Adrenal gland (tissue), 19 donors: ENCODE measurements at places on chromosomes 2 and 18. TPM values are rescaled to one million over a fixed set of nuclear protein-coding genes. Genes with fewer than 3 reads are reported as not detected.

DNA sequence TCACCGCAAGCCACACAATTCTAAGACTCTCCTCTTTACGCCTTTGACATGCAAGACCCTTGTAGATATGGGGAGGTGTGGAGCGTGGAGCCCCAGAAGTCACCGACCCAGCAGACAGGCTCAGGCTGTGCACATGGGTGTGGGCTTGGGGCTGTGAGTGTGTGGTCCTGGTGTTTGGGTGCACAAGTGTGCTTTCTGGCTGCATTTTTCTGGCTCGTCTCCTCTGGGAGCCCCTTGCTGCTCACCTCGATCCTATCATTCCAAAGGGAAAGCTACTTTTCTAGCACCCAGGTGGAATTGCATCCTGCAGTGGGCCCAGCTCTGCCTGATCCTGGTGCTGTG, 143.0 kb downstream of the ACOXL start:
- no peak for DNase-seq

GRCh38 chr2:100260712-100261620, 61.3 kb downstream of the LONRF2 start:
- peak; percentile 85 for DNase-seq

DNA sequence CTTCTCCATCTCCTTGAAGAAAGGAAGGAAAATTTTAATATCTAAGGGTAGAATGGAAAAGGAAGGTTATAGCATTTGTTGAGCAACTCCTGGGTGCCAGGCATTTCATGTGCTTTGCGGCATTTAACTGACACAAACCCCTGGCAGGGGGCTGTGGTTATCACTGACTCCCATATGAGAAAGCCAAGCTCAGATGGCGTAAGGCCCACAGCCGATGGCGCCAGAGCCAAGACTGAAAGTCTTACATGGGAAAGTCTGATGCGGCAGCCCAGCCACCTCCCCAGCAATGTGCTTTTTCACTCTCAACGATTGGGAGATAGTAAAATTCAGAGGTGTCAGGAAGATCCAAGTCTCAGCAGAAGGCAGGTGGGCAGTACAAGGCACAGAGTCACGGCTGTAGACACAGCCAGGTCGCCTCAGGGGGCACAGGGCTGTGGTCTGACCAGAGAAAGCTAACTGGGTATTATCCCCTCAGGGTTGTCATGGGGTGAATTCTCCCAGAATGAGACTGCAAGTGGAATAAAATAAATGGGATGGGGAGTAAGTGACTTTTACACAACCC, 324.2 kb upstream of the NCKAP5 start:
- no peak for DNase-seq

DNA sequence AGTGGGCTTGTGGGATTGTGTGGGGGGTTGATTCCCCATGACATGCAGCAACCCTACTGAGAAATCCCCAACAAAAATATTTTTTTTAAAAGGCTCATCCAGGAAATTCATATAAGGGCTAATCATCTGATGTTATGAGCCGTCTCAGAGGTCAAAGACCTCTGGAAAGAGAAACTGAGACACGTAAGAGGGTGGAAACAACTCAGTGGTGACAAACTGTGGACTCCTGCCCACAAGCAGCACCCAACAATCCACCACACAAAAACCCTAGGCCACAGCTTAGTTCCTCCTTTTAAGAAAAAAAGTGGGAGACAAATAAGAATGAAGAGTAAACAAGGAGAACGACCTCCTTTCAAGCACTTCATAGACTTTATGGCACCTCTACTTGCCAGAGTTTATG, 1096.1 kb upstream of the NRXN1 start:
- DNase-seq: no peak

DNA sequence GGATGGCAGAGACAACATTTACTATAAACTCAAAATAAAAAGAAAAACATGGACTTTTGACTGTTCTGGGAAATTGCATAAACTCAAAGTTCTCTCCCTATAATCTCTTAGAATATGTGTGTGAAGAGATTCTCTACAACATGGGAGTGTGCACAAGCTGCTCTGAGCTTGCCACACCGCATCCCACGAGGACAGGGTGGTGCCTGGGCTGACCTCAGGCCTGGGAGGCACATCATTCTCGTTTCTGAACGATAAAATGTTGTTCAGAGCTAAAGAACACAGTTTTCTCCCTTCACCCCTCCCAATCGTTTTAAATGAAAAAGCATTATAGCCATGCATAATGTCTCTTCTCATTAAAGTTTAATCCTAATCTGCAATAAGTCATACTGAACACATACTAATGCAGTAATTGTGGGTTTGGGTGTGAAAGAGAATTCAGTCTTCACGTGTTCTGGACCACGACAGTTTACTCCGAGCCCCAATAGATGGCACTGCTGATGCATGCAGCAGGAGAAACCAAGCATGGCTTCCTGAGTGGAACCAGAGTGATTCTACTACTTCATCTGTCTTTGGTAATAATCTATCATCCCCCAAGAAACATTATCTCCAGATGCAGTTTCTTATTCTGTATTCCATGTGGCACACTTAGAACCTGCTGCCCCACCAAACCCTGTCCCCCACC, 46.9 kb upstream of the LAMA1 start:
- peak; percentile 14 for DNase-seq

GRCh38 chr2:85419009-85419675, 628 bp downstream of the SH2D6 start:
- no peak for DNase-seq

GRCh38 chr18:79608069-79608468, 71.5 kb upstream of the CTDP1 start:
- peak; percentile 5 for DNase-seq

DNA sequence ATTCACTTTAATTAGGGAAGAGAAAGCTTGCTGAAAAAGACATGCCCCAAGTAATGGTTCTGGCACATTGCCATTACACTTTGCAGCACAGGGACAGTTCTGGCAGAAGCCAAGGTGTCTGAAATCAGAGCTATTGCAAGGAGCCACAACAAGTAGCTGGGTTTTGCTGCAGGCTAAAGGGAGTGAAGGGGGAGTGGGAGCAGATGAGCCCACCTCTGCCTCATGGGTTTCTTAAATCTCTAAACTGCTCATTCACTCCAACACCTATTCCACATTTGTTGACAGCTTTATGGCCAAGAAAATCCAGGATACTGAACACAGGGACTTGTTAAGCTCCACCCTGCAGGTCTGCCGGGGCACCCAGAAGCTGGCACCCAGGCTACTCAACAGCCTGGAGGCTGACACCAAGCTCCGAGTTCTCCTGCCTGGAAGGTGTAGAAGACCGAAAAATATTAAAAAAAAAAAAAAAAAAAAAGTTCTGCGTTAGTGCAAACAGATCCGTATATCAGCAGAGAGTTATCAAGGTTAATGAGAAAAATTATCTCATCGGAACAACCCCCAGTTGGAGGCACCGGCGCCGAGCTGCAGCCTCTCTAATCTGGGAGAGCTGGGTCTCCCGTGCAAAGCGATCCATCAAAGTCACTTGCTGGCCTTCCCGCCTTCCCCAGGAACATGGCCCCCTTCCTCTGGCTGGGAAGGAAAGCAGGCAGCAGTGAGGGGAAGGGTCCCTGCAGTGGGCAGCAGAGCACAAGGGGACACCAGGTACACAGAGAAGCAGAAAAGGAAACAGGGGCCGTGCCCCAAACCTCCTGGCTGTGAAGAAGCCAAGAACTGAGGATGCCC, 123.7 kb downstream of the HNMT start:
- no peak for DNase-seq

DNA sequence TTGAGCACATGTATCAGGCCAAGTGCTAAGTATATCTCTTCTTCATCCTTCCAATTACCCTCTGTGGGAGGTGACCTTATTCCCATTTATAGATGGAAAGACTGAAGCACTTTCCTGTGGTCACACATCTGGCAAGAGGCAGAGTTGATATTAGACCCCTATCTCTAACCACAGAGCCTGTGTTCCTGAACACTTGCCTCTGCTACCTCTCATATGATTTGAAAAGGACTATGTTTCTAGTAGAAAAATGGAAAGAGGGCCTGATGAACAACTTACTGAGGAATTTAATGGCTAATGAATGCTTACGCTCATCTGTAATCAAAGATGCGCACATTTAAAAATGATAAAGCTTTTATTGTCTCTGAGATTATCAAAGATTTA, 46.2 kb upstream of the DYNC2LI1 start:
- DNase-seq: no peak

DNA sequence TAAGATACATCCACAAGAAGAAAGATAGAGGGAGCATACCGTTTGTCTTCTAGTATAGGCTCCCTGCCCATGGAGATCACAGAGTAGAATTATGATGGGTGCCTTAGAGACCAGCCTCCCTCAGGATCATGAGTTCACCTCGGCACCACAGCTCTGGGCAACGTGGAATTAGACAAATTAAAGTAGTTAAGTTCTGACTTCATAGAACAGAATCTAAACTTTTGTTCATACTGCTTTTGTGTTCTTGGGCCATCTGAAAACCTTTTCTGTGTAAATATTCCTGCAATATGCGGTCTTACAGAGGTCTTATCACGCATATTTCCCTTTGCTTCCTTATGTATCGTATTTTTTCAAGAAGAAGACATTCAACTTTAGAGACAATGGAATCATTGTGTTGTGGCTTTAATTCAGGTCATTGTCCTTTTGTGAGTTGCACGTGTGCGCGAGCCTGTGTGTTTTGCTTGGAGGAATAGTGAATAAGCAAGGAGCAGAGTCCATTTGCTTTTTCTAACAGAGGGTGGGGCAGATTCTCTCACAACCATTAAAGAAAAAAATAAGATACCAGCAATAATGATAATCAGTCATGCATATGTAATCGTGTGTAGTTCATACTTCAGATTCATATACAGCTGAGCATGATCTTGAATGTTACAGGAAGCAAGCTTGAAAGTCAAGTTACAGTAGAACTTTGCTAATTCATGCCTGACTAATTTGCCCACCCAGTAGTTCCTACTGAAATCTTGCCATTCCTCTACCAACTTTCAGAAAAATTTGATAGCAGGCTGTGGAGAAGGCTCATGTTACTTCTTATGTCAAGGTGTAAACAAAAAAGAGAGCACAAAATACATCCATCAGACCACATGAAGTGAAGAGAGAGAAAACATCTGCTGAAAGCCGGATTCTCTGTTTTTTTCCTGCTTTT, 243.6 kb downstream of the NEDD4L start:
- DNase-seq: no peak

- no peak for DNase-seq
These were observed 269.6 kb upstream of the CWC22 start for GRCh38 chr2:180276733-180277132.

DNA sequence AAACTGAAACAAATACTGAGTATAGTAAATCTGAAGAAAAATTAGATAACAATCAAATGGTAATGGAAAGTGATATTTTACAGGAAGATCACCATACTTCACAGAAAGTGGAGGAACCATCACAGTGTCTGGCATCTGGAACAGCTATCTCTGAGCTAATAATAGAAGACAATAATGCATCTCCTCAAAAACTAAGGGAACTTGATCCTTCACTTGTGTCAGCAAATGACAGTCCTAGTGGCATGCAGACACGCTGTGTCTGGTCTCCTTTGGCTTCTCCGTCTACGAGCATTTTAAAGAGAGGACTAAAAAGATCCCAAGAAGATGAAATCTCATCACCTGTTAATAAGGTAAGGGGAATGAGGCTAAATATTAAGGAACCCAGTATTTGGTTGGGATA, 56.1 kb downstream of the RIF1 start:
- no peak for DNase-seq

DNA sequence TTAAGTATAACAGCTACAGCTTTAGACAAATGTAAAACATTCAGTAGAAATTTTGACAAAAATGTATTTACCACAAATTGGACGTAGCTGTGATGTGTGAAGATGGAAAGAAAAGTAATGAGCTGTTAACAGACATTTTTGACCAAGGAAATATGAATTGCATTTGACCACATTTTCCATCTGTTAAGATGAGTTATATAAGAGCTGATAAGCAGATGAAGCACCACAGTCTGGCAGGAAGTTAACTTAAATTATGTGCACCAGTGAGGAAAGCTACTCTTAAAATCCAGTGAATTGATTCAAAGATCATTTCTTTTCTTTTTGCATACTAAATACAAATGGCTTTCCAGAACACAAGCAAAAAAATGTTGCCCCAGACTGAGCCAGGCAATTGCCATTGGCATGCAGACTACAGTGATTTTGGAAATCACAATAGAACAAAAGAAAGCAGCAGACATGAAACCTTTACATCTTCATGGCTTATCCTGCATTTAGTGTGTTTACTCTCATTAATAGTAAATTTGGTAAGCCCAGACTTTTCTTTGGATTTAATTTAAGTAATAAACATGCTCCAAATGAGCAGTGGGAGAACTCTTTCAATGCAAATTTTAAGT, 493.7 kb downstream of the TMX3 start:
- DNase-seq: no peak

- peak; percentile 65 for DNase-seq
These were observed at the start of gene KIF3C for GRCh38 chr2:25982273-25982967. Gene KIF3C (minus strand): TSS chr2:25982497. CDS start chr2:25981917, 580 bp downstream.

DNA sequence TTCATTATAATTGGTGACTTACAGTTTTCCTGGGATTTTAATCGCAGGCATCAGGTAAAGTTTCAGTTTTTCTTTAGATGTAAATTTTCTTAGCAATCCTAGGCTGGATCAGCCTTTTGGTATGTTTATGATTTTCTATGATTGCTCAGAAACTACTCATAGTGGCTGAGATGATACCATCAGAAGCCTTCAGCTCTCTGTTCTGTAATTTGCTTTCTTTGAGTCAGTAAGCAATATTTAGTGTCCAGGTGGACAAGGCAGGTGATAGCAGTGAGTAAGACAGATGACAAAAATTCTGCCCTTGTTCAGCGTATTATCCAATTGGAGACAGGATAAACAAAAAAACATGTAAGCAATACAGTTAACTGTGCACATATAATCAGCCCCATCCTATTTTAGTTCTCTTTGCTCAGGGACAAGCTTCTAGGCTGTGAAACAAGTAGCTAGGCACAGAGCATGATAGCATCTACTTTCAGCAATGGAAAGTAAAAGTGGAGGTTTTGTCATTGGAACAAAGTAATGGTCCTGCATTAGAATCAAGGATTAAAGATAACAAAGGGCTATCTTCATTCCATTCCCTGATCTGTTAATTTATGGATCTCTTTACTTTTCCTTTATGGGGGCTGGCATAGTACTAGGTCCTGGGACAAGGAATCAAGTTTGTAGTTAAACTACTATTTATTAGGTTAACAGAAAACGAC, 100.8 kb downstream of the EPC2 start:
- DNase-seq: no peak

GRCh38 chr2:39547811-39548719, 111.0 kb upstream of the MAP4K3 start:
- DNase-seq: no peak

DNA sequence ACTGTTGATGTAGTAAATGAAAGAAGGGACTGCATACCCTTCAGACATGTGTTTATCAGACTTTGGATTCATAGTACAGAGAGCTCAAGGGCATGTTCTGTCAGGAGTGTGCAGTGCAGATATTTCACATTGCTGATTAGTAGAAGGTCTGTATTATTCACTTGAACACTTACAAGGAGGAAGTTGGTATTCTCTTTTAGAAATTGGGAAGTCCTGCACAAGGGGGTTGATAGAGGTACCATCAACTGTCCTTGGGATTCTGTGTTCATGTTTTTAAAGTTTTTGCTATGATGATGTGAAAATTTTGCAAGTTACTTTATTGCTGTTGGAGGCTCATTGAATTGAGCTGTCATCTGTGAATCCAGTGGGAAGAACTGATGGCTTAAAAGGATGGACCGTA, 6.7 kb downstream of the PSMD1 start:
- no peak for DNase-seq

- no peak for DNase-seq
These were observed 11.7 kb downstream of the CREG2 start for GRCh38 chr2:101375653-101376052.

- DNase-seq: no peak
These were observed 213.3 kb downstream of the ACKR3 start for GRCh38 chr2:236782938-236783337.

RASGRP3 gene
- 3.3 TPM for total RNA-seq
